ENCODE measurements at places on chromosomes 6 and 20.

DNA sequence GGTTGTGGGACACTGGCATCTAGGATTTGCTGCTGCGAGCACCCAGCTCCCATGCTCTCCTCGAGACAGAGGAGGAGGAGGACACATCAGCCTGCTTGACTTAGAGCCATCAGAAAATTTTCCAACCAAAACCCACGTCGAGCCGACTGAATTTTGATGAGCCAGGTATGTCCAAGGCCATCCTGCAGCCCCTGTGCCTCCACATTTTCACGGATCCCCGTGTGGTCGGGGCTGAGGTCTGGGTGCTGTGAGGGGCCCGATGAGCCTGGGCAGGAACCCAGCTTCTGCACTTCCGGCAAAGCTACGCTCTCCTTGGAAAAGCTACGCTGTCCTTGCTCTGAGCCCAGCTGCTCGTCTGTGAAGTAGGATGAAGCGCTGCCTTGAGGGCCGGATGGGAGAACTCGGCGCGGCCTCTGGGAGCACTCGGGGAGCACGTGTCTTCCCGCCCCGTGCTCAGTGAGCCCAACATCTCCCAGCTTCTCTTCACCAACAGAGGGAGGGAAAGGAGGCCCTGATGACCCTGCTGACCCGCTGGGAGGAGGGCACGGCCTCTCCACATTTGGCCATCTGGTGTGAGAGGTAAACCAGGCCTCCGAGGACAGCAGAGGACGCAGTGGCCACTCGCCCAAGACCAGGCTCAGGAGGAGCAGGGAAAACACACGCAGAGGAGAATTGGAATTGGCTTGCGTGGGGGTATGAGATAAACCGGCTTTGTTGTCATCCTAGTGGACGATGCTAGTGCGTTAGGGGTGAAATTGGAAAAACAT, 33.9 kb downstream of the PSMG4 start:
- no peak for DNase-seq

DNA sequence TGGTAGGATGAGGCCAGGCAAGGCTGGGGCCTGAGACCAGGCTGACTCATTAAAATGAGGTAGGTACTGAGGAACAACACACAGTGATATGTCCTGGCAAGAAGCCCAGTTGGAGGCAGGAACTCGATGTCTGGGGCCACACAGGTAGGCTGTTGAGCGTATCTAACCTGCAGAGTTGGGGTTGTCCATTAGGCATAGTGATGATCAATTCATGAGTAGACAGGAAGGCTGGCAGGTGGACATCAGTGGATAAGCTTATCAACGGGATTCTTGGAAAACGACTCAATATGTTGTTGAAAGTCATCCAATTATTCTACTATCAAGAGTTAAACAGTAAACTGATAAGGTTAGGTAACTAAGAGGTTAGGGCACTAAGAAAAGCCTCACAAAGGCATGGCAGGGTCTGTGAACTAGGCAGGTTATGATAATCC, 193.2 kb upstream of the COL21A1 start:
- DNase-seq, result no peak

- no peak for DNase-seq
Measured at GRCh38 chr20:57835588-57836455, 126.0 kb upstream of the PMEPA1 start.

GRCh38 chr6:25280344-25281074, 1.3 kb downstream of the CARMIL1 start:
- DNase-seq, result no peak

GRCh38 chr6:159212028-159212427, 42.8 kb downstream of the FNDC1 start:
- DNase-seq, result no peak

- no peak for DNase-seq
Measured at GRCh38 chr6:168137024-168137423, 58.0 kb upstream of the FRMD1 start.

GRCh38 chr6:159469443-159469842, 223.6 kb downstream of the SOD2 start:
- no peak for DNase-seq

GRCh38 chr6:62446647-62447316, 160.8 kb upstream of the KHDRBS2 start:
- DNase-seq, result no peak

GRCh38 chr6:129759796-129760605, 50.0 kb upstream of the ARHGAP18 start:
- DNase-seq, result no peak

DNA sequence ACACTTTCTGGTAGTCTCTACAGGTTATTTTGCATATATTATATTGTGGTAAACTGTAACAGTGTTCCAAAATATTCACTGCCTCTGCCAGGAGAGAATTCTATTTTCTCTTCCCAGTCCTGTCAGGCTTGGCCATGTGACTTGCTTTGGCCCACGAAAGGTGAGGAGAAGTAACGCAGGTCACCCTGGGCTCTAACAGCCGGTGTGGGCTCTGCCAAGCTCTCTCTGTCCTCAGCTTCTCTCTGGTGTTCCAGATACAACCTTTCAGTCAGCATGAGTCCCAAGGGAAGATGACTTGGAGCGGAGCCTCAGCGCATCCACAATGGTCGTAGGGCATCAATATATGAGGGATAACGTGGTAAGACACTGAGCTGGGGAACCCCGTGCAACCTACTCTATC, 113.0 kb upstream of the RREB1 start:
- no peak for DNase-seq

GRCh38 chr20:47780720-47781389, 4.4 kb downstream of the SULF2 start:
- DNase-seq, result no peak

DNA sequence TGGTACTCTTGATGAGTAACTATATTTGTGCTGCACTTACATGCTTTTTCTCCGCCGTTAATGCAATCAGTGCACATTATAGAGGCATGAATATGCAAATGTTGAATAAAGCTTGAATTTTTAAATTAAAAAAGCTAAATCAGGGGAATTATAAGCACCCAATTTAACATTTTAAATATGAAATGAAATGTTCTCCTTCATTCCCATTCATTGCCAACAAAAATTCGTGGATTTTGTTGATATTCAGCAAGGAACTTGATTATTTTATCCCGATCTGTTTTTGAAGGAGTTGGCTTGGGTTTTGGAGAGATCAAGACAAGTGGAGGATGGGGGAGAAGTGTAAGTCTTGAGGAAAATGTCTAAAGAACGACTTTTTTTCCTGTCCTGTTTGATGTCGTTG, 318.7 kb upstream of the SOX4 start:
- no peak for DNase-seq
